Activated gamma-delta T cell treated with anti-CD3 and anti-CD28 coated beads, Interleukin-2, amount 50 U/mL, for 16 hours (primary cell): ENCODE measurements at places on chromosomes 5 and 9.

DNA sequence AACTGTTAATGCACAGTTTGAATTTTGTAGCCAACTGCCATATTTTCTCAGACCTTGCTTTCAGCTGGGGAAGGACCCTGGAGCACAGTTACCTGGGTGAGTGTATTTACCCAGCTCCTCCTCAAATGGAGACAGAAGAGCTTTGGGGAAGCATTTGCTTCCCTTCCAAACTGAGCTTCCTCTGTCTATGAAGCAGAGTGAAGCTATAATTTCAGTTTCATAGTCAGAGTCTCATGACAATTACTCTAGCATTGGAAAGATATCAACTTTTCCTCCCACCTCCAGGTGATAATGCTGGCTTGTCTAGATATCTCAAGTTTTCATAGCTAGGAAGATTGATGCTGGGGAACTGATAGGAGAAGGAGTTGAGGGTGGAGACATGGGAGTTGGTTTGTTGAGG lies 406.4 kb upstream of the CLINT1 start:
- no peak for DNase-seq

GRCh38 chr5:103600086-103600485 lies 37.5 kb upstream of the NUDT12 start:
- DNase-seq, result no peak

- DNase-seq, result no peak
These were observed 80.0 kb upstream of the NFIL3 start for GRCh38 chr9:91503673-91504081.

DNA sequence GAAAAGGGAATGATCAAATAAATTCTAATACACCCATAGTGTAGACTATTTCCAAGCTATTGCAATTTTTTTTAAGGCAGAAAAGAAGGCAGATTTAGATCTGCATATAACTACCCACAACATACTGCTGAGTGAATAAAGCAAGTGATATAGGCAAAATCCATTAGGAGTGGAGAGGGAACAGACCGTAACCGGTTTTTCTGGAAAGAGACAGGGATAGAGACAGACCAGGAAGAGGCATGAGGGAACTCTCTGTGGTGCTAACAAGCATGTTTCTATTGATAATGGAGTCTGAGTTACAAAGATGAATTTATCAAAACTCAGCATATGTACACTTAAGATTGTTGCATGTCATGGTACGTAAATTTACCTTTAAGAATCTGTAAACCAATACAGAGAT lies 14.5 kb downstream of the ZDHHC21 start:
- DNase-seq, result no peak

DNA sequence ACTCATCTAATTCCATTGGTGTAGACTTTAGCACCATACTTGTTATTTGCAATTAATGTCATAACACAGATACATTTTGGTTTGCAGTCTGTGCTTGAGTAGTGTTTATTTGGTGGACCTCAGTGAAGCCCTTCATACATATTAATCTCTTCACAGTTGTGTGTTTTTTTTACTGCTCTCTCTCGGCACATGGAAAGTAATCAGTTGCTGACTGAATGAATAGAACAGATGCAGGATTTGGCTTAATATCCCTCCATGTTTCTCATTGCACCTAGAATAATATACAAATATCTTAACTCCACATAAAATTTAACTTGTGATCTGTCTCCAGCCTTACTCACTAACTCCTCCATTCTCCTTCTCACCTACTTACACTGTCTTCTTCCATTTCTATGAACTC lies 319.1 kb downstream of the DMRT2 start:
- no peak for DNase-seq

GRCh38 chr5:160371294-160371693 lies 868 bp upstream of the C1QTNF2 start:
- DNase-seq, result no peak

DNA sequence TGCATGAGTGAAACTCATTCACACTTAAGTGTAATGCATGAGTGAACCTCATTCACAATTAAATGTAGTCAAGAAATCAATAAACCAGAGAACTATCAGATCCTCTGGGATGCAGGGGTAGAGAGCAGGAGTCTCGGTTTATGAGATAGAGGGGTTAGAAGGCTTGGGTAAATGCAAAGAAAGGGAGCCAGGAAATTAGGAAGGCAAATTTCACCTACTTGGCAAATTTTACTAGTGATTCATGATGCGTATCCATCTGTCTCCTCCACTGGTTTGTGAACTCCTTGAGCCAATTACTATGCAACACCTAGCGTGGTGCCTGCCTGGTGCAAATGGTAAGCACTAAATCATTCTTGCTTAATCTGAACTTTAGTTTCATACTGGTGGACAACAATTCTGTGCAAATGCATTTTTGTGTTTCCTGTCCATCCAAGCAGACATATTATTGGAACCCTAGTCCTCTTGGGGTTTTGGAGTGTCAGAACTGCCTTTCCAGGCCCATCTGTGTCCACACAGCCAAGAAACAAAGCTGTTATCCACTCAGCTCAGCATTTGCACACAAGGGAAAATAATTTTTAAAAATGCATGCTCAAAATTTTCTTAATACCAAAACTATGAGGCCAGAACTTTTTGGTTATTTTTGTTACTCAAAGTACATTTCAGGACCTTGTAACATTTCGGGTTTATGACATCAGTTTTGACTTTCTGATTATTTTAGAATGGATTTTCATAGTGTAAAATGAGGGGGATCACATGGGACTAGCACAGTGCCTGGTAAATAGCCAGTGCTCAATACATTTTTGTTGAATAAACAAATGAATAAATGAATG lies 5.2 kb downstream of the HAPLN1 start:
- DNase-seq, result no peak

DNA sequence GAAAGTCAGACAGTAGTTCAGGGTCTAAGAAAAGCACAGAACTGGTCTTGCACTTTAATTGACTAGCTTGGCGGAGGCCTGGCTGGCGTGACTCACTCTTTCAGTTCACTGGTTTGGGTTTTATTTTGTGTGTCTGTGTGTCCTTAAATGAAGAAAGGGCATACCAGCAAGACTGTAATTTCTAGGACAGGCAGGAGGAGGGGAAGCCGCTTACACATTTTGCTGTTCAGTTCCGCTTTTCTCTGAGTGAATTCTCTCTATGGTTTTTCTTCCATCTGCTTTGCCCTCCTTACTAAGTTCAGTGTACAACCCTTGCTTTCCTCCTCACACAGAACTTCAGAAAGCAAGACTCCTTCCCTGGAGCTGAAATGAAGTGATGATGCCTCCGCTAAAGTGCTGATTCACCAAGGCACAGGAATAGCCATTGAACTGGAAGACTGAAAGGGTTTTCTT lies 150.8 kb downstream of the MEF2C start:
- DNase-seq, result no peak

- no peak for DNase-seq
These were observed 8.8 kb upstream of the TGFBI start for GRCh38 chr5:136020001-136020382.

GRCh38 chr5:176736301-176736930 lies 73.9 kb upstream of the UNC5A start:
- DNase-seq, result no peak

DNA sequence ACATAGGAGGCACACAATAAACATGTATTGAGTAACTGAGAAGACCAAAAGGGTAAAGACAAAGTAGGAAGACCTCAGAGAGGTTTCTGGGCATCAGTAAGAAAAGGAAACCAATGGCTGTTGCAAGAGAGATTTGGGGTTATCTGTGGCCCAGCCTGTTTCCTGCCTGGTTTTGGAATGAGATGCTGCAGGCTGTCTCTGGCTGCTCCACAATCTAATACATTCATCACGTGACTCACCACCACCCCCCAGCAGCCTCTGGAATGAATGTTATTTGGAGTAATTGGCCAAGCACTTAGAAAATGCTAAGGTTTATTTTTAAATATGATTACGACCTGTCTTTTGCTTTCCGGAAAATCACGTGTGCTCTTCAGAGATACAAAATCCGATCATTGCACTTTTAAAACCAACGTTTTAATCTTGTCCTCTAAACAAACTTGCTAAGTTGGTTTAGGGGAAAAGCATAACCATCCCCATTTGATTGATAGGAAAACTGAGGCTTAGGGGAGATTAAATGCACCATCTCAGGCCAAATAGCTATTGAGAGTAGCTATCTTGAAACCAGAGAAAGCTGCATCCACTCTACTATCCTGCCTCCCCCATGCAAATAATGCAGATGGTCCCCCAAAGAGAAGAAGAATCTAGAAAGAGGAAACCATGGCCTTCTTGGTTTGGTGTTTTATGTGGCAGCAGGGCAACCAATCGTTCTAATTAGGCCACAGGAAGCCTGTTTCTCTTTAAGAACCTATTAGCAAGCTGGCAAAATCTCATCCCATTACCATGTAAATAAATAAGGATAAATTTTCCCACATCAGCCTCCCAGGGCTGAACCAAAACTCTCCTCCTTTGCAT lies 151.8 kb upstream of the ADRA1B start:
- no peak for DNase-seq

DNA sequence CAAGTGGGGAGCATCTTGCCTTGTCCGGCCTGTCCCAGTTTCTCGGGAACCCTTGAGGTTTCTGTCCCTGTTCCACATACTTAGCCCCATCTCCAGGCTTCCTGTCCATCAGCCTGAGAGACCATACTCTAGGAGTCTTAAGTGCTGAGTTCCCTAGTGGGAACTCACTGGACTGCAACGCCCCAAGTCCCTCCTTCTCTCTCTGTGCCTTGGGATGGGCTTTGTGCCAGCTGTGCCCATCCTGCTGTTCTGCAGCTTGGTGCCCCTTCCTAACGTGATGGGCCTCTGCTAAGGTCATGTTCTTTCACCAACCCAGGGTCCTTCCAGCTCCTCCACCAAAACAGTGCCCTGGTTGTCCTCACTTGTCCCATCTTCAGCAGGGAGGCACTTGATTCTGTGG lies 222.3 kb upstream of the ANKRD55 start:
- DNase-seq, result no peak

- no peak for DNase-seq
These were observed 6.3 kb upstream of the DNAJB5 start for GRCh38 chr9:34983209-34983608.

DNA sequence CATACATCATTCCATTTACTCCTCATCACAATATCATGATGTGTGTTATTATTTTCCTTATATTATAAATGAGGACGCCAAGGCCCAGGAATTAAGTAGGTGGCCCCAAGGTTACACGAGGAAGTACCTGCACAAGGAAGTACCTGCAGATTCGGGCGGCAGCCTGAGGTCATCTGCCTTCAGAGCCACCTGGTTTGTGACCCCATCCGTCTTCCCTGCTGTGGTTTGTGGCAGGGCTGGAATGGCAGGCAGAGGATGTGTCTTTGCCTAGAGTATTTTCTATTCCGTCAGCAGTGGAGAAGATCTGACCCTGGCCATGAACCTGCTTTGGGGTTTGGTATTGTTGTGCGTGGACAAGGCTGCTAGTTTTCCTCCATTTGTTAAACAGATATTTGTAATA lies 59.7 kb downstream of the PDZD2 start:
- DNase-seq, result no peak

DNA sequence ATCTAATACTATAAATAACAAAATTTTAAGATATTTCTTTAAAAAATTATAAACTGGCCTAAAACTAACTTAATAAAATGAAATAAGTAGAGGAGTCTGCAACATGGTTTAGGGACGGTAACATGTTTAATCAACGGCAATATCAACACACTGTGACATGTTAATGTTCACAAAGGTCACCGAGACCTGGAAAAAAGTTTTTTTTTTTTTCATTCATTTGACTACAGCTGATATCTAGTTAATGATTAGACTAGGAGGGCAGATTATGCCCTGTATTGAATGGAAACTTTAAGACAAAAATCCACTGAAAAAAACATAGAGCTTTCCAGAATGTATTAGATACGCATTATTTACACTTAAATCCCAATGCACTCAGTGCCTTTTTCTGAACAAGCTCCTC lies 67.0 kb upstream of the CDK5RAP2 start:
- DNase-seq, result no peak

DNA sequence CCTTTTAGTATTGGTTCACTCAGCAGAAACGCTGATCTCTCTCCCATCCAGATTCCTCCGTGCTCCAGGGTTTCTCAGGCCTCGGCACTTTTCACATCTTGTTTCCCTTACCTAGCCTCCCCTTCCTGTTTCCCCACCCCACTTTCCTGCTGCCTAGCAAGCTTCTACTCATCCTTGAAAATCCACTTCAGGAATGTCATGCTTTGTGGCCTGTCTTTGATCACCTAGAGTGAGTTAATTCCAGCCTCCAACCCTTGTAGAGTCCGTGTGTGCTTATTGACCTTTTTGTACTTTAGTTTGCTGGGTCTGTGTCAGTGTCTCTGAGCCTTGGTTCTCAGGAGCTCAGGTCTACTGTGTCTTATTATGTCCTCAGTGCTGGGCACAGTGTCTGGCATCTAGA lies 116.6 kb downstream of the AOPEP start:
- DNase-seq, result no peak

DNA sequence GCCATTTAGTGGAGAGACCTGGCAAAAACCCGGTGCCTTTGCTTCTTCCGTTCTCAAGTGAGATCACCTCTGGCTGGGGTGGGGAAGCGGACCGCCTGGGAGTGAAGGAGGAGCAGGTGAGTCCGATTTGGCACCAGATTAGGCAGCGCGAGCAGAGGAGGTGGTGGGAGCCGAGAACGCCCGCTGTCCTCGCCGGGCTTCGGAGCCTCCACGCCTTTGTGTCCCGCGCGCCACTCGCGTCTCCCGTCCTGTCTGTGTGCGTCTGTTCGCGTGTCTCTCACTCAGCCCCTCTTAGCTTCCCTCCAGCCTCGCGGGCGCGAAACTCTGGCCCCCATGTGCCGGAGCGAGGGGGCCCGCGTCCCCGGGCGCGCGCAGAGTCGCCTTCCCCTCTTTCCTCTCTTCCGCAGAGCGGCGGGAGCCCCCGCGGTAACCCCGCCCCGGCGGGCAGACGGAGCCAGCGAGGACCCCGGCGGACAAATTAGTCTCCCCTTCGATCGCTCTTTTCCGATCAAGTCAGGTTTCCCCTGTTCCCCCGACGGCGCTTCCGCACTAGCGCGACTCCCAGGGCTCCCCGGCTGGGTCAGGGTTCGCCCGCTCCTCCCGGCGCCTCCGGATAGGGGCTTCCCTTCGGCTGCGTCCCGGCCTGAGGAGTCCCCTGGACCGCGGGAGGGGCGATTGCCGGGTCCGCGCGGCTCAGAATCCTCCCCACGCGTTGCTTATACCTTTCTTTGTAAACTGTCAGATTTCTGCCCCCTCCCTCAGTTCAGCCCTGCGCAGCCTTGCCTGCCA lies 7.1 kb downstream of the POU4F3 start:
- no peak for DNase-seq

DNA sequence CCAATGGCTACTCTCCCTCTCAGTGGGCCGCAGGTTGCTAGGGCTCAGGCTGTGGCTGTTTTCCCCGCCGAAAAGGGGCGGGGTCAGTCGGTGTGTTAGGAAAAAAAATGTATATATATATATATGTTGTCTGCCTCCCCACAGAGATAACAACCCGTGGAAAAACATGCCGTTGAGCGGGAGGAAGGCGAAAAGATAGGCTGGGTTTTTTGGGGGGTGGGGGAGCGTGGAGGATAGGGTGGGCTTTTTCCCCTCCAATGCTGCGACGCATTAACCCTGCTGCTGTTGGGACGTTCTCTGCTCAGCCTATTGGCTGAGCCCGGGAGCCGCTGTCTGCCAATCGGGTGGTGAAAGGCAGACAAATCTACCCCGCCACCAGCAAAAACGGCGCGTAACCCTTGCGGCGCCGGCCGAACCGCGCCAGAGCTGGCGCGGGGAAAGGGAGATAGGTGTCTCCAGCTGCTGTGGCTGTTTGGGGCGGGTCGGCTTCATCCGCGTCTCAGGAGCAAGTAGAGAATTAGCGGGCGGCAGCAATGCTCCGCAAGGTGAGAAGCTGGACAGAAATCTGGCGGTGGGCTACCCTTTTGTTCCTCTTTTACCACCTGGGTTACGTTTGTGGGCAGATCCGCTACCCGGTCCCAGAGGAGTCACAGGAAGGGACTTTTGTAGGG lies at the start of gene PCDHGC4:
TSS of gene PCDHGC4 (plus strand) at position 390 of the 671 bp plus-strand sequence. CDS start at position 534, 144 bp downstream.
- DNase-seq, result no peak
